ENCODE measurements at places on chromosomes 1 and 21.

DNA sequence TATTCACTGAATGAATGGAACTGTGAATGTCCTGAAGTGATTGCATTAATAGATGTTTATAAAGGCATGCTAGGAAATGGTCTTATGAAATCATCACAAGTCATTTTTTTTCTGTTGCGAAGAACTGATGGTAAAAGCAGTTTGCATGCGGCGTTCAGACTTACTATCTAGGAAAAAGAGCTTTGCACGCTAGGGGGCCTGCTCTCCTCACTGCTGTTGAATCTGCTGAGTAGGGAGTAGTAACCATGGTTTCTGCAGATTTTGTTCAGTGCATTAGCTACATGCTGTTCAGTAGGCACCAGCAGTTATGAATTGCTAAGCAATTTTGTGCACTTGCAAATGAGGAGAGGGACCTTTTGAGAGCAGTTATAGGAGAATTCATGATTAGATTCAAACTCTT is 57.9 kb downstream of the CENPF start:
- peak; percentile 81 for DNase-seq

DNA sequence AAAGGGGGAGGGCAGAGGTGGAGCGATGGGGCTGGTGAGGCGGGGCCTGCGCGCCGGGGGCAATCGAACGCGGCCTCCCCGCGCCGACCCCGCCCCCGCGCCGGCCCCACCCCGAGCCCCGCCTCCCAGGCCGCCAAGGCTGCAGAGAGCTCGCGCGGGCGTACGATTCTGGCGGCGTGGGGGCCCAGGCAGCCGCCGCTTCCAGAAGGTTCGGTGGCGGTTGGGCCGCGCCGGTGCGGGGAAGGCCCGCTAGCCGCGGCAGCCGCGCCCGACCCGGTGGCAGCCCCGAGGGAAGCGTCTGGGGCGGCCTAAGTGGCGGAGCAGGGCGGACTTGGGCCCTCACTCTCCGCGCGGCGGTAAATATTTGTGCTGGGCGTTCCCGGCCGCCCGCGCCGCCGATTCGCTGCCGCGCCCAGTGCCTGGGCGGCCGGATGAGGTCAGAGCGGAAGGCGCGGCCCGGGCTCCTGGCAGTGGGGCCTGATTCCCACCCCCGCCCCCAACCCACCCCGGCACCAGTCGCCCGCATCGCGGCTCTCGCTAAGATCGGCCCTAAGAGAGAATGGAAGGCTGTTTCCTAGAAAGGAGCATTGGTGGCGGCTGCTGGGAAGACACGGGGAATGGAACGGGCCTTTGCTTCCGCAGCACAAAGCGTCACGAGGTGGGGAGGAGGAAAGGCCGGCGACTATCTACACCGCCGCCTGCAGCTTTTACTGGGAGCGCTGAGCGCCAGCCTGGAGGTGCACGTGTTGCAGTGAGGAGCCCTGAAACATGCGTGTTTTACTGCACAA is at the start of gene ACOT7:
TSS of gene ACOT7 (minus strand) at position 368 of the 788 bp plus-strand sequence. CDS start 368 bp downstream, outside the sequence.
- DNase-seq, result peak; percentile 92

DNA sequence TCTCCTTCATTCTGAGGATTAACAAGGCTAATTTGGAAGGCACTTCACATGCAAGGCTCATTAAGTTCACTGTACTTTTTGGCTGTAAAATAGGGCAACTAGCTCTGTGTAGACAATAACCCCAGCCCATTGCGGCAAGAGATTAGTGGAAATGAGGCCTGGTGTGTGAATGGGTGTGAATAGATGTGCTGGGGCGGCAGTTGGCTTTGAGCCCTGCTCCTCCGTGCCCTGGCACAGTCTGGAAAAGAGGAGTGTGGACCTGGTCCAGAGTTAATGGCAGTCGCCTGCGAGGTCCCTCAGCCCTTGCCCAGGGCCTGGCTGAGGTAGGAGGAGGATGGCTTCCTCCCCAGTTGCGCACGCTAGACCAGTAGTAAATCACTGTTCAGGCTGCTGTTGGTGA is 4.8 kb downstream of the KISS1 start:
- DNase-seq, result peak; percentile 74

- no peak for DNase-seq
Observed at GRCh38 chr1:163999131-163999530, 559.9 kb upstream of the PBX1 start.

DNA sequence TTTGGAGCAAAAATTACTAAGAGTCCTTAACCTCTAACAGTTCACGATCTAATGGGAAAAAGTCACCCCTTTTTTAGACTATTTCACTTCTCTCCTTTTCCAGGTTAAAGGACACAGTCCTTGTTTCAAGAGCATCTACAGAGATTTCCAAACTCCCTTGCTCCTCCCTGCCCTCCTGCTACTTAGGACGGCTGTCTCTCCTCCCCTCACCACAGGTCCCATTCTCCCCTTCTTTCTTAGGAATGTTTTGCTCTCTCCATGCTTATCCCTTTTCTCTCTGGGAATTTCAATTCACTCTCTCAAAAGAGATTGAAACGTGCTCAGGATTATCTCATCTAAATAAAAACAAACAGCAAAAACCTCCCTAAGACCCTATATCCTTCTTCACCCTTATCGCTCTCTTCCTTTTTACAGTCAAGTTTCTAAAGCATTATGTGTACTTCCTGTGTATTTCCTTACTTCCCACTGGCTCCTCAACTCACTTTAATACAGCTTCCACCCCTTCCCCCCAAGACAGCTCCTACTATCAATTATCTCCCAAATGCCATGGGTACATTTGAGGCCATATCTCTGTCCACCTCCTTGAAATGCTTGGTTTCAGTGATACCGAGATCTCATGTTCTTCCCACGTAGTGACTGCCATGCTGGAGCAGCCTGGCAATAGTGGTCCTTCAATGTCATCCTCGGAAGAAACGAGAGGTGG is 43.2 kb upstream of the ZNF281 start:
- DNase-seq, result no peak
